ENCODE measurements at places on chromosomes 12 and 14.

- no peak for DNase-seq
These were observed 274.8 kb downstream of the DPF3 start for GRCh38 chr14:72619111-72619571.

DNA sequence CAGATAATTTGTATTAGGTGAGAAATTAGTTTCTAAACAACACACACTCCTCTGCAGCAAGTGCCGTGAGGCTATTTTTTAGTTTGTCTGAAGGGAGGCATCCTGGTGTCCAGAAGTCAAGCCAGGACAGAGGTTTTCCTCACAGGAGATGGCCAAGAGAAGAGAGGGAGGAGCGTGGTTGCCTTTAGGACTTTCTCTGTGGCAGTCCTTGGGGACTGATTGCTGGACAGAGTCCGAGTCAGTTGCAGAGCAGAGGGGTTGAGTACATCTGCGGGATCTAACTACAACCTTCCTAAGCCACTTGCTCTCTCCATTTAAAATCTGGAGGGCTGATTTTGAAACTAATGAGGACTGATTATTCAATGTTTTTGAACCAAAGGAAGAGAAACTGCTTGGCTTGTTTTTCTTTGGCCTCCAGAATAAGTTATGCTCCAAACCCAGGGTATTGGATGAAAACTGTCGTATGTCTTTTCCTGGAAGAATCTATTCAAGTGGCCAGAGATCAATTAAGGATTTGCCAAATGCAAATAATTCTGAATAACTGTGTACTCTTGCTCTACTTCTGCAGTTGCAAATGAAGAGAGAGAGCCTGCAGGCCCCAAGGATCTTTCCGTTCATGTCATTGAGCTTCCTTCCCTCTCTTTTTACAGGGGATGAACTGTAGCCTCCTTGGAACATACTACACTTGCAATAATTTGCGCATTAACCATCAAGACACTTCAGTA, 1.2 kb downstream of the SLCO1C1 start:
- DNase-seq, result no peak

DNA sequence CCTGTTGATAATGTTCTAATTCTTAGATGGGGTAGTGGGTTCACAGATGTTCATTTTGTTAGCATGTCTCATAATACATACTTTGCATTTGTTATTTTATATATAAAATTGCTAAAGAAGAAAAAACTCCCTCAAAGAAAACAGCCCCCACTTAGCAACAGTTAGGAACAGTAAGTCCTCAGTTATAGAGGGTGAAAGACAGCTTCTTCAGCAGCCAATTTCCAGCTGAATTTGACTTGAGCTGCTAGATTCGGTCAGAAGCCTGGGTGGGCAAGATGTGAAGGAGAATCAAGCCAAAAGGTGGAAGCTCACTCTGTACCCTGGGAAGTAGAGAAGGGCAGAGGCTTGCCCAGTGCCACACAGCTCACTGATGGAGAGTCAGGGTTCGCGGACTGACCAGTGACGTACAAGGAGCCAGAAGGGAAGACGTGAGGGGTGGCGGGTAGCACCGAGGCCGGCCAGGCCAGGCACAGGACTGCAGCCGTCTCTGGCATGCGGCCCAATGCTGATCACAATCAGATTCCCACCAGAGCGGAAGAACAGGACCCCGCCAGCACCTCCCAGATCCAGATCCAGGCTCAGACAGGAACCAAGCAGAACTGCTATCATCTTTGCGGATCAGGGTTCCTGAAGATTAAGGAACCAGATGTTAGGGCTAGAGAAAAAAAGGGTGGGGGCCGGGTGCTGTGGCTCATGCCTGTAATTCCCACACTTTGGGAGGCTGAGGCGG, 30.4 kb upstream of the VWF start:
- no peak for DNase-seq

DNA sequence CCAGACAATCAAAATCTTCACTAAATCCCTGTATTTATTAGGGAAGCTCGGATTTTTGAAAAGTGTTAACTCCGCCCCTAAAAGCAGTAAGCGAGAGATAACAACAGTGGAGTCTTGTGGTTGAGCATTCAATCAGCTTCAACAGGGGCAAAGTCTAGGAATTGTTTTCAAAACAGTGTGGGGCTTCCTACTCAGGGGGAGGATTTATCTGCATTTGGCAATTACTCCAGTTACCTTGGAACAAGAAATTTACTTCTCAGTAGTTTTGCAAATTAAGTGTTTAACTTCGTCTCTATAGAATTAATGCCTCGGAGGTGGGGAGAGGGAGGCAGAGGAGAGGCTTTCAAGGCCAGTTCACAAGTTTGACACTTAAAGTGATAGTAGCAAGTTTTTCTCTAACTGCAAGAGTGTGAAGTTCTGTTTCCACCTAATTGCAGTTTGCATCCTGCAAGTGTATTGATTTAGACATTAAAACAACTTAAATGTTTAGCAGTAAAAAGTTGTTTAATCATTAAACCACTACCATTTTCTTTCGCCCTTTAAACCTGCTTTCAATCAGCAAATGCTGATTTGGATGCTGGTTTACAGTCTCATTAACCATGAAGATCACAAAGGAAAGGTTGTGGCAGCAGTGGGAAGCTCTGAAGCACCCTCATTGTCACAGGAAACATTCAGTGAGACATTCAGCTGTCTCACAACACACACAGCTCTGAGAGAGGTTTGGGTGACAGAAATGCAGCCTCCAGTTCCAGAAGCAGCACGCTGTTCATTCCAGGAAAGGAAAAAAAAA, 102.0 kb downstream of the HMGA2 start:
- no peak for DNase-seq

DNA sequence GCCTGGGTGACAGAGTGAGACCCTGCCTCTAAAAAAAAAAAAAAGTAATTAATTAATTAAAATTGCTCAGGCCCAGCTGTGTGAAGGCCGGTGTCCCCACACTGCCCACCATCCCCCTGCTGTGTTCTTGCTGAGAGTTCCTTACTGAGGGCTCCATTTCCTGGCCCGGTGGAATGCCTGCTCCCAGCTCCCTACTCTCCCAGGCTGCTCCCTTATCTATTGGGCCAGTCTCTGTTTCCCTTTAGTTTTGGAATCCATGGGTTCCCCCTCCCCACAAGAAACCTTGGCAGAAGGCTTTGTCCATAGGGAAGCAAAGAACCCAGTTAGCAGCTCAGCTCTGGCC, 19.0 kb downstream of the MLXIP start:
- DNase-seq, result no peak

DNA sequence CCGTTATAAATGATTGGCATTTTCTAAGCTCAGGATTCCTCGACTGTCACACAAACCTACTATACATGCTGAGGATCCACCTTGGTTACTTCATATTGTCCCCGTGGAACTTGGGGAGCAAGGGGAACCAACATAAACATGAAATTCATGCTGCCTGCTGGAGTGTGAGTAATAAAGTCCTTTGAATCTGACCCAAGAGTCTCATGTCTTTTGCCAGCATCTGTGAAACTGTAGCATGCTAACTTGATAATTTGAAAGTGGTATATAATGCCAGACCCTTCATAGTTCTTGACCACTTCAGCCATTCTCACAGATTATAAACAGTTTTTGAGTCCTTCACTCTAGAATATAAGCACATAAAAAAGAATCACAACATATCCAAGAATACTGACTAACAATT, 17.1 kb downstream of the SLC35F4 start:
- no peak for DNase-seq

- DNase-seq, result no peak
These were observed 759.7 kb downstream of the GALC start for GRCh38 chr14:87233266-87233665.

DNA sequence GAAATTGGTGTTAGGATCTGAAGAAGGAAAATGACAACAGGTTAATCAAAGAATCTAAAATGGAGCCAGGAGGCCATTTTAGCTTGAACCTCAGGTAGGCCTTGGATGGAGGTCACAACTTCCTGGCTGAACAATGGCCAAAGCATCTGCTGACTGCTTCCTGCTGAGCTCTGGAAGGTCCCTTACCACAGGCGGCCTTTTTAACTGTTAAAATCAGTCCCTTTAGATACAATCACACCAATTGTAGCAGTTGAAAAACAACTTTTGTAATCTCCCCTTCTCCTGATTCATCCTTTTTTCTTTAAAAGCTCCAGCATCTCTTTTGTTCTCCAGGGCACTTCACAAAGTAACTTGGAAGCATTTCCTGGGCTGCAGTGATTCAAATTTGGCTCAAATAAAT, 388.8 kb downstream of the PDZRN4 start:
- DNase-seq, result no peak

GRCh38 chr14:33271216-33271615, 332.5 kb downstream of the NPAS3 start:
- no peak for DNase-seq

- no peak for DNase-seq
These were observed 53.7 kb downstream of the GALNT4 start for GRCh38 chr12:89470741-89471509.

GRCh38 chr14:59415836-59416602, 49.2 kb downstream of the GPR135 start:
- DNase-seq, result no peak

- no peak for DNase-seq
These were observed 5.9 kb upstream of the RPL41 start for GRCh38 chr12:56110571-56110970.

DNA sequence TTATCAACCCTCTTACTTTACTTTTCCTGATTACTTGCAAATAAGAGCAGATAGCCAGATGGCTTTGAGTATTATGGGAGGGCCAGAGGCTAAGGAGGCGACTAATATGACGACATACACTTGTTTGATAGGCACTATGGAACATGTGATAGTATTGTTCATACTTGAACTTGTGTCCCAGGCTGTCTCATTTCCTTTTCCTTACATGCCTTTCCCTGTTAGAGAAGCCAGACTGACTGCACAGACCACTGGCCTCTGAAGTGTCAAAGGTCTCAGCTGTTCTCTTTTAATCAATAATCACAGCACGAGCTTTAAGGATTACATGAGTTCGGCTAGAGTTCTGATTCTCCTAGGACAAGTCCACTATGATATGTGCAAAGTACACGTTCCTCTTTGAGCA, 326.0 kb downstream of the PRKD1 start:
- DNase-seq, result no peak

GRCh38 chr14:94378527-94379290, 9.7 kb downstream of the SERPINA1 start:
- no peak for DNase-seq

GRCh38 chr12:8912914-8913313, 1.4 kb upstream of the PHC1 start:
- no peak for DNase-seq

DNA sequence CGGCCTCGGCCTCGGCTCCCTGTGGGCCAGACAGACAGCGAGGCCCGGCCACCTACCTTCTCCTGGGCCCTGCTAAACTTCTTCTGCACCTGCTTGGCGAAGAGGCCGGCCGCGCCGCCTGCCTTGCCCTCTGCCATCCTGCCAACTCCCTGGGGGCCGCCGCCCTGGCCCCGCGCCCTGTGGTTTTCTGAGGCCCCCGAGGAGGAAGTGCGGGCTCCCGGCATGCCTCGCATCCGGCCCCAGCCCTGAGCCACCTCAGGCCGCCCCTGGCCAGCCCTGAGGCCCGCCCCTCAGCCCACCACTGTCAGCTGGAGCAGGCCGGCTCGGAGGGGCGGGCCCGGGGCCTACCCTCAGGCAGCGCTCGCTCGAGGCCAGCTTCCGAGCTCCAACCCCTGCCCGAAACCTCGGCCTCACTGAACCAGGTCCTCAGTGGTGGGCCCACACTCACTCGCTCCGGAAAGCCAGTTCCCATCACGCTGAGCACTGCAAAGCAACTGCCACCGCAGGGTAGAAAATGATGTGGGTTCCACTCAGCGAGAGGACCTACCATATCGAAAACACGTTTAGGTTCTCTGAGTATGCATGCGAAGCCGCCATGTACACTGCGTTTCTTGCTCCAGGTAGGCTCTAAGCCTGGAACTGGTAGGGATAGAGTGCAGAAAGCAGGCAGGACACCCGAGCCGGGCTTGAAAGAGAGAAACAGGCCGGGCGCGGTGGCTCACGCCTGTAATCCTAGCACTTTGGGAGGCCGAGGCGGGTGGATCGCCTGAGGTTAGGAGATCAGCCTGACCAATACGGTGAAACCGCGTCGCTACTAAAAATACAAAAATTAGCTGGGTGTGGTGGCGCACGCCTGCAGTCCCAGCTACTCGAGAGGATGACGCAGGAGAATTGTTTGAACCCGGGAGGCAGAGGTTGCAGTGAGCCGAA, at the start of gene BIN2:
BIN2 (minus strand) TSS at position 209 of the 930 bp plus-strand sequence; CDS start at position 137, 72 bp downstream.
- no peak for DNase-seq

DNA sequence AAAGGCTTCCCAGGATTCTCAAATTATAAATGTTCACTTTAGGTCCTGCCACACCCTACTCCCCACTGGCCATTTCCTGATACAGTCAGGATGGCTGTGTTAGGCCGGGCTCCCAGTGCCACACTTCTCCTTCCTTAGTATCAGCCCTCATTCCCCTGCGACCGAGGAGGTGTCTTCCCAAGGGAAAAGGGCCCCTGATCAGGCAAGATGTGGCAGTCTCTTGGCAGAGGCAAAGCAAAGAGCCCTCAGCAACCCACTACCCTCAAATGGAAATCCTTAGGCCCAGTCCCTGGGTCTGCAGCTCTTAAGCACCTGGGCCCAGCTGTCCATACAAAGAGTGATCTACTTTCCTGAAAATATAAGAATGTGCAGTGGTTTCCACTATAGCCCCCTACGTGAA, 96.5 kb upstream of the VASH1 start:
- DNase-seq, result no peak

DNA sequence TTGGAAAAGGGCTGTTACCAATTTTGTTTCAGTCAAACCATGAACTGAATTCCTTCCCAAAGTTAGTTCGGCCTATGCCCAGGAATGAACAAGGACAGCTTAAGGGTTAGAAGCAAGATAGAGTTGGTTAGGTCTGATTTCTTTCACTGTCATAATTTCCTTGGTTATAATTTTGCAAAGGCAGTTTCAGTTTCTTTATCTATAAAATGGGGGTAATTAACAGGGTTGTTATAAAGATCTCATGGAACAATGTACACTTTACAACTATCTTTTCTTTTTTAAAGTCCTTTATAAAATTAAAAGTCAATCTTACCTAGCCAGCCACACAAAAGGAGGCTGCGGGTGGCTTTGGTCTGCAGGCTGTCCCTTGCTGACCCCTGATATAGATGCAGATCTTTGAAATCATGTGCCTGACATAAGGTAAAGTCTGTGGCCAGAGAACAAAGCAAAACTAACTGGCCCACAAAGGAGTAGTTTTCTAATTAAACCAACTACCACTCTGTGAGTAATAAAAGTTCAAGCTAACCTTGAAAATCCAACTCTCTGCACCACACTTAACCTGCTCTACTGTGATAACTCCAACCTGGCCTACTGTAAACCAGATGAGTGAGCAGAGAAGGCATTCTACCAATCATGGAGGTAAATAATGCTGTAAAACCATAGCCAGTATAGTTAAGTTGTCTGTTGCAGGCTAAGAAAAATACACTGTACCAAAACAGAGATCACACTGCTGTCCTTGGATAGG, 49.5 kb downstream of the SLC38A1 start:
- no peak for DNase-seq

- no peak for DNase-seq
These were observed 47.2 kb downstream of the ERH start for GRCh38 chr14:69350892-69351291.

DNA sequence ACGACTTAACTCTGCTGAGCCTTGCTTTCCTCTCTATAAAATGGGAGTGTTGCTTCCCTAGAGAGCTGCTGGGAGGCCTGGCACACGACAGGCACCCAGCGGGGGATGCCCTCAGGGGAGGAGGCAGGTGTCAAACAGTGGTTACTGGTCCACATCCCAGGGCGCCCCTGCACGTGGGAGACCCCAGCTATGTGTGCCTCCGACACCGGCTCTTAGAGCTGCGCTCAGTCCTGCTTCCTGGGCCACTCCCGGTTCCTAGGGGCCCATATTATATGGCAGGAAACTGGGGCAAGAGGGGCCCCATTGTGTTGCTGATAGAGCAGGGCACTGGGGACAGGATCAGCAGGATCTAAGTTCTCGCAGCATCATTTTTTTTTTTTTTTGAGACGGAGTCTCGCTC, 47.3 kb downstream of the CHGA start:
- DNase-seq, result peak; percentile 75

All from chondrocyte (in vitro differentiated cells).